Stimulated activated CD4-positive, alpha-beta T cell treated with anti-CD3 and anti-CD28 coated beads, Interleukin-15, amount 100 ng/mL, for 1 hour (primary cell): ENCODE measurements at places on chromosomes 4 and X.

DNA sequence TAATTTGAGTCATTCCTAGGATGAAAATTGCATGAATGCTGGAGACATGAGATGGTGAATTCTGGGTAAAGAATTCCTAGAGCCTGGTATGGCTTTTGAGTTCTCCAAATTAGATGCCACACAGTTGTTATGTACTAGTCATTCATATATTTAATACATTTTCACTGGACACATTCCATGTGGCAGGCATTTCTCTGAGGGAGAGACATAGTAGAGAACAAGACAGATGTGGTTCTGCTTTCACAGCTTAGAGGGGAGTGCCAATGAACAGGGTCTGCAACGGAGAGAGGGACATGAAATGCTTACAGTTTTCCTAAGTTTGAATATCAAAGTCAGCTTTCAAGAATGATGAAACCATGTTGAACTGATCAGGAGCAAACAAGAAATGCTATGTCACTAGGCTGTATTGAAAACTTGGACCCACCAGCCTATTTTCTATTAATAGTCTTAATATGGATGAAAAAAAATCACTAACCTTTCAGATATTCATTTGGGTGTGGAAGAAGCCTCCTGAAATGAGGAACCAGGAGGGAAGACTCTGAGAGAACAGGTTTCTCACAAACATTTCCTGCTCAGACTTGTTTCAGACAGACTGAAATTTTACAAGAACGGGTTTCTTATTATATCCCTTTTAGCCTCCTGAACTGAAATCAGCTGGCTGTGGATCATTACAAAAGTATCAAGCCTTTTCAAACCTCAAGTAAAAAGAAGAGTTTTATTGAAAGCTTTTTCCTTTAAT is 276.0 kb upstream of the TET2 start:
- no peak for DNase-seq

GRCh38 chr4:108850219-108850649 is 87.4 kb upstream of the ETNPPL start:
- no peak for DNase-seq

- no peak for DNase-seq
Measured at GRCh38 chr4:40908297-40908696, 158.5 kb downstream of the NSUN7 start.

DNA sequence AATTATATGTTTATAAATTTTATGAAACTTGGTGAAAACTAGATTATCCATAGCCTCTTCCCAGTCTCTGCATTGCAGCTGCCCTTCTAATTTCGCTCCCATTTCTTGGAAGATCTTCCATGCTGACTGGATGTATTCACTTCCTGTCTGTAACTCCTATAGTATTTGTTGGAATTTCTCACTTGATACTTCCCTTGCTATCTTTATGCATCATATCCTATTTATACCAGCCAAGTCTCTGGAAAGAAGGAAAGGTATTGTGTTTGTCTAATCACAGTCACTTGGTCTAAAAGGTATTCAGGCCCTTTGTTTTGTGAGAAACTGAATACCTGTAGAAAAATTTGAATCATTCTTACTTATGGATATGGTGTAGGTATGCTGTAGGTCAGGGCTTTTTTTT is 870.9 kb upstream of the FRG1 start:
- DNase-seq, result no peak

- no peak for DNase-seq
Measured at GRCh38 chr4:21888195-21888976, 60.2 kb downstream of the KCNIP4 start.
